ENCODE measurements at places on chromosomes 13 and 19.

DNA sequence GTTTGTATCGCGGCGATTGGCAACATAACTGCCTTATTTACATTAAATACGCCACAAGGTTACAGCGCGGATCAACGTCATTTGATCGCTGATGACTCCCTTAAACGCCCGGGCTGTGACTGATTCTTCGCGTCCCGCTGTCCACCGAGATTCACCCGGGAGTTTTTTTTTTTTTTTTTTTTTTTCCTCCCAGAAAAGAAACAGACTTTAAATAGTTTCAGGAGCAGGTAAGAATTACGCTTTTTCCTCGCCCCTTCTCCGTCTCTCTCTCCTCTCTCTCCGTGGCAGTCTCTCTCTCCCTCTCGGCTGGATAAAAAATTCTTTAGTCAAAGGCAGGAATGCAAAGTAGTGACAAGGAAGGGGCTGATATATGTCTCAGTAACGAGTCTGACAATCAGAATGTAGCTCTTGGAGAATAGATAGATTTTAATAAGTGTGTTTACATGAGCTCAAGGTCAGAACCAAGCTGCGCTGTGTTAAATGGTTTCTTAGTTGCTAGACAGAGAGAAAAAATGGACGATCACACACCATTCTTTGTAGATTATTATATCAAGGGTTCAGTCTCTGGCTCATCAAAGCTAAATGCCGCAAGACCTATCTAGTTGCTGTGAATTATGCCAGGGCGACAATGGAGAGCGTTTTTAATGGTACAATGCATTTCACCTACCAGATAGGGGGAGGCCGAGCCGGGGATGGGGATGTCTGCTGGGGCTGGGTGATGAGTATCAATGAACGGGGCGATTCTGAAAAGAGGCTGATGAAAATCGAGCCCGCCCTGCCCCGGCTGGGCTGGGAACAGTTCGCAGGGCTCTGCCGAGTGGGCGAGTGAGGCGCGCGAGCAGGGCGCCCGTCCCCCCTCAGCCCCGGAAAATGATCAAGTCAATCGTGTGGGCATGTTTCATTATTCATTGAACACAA is 147.2 kb upstream of the ZNF536 start:
- DNase-seq, result no peak

- DNase-seq, result no peak
These were observed 117.5 kb downstream of the ATP8A2 start for GRCh38 chr13:25489238-25489637.

DNA sequence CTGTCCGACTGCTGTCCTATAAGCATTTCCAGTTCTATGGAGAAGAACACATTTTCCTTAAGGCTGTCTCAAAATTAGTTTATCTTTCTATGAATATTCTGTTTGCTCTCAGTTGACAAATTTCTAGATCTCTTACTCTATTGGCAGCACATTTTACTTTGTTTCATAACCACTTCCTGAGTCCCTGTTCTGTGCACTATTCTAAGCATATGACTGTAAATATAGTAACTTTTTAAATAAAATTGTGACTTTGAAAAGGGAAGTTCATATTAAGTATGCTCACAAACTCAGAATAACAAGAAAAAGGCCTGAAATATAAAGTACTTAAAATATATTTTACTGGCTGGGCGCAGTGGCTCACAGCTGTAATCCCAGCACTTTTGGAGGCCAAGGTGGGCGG is 56.5 kb upstream of the HTR2A start:
- no peak for DNase-seq

- no peak for DNase-seq
These were observed 422 bp upstream of the ZNF575 start for GRCh38 chr19:43532571-43532961.

Data from CD4-positive, alpha-beta T cell treated with Interleukin-4 for 4 hours (primary cell).